ENCODE measurements at places on chromosomes 3 and 15.

DNA sequence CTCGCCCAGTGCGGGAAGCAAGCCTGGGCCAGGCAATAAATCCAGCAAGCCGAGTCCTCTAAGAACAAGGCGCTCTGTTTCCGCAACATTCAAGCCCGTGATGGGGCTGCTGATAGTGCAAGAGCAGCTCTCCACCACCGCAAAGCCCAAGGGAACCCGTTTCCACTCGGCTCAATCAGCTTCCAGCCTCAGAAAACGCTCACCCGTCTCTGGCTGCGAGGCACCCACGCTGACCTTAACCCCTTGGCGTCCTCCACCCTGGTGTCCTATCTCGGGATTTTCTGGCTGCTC is 17.8 kb downstream of the SPATA12 start:
- H3K4me3 ChIP-seq = peak overlapping the region; percentile 55
- peaks cover 7% of the 10 kb centered on the region for H3K4me1 ChIP-seq
- no peak overlapping the region for H3K27ac ChIP-seq
- no peaks in the 10 kb centered on the region for H3K36me3 ChIP-seq
- H3K27me3 ChIP-seq = peaks cover 88% of the 10 kb centered on the region

DNA sequence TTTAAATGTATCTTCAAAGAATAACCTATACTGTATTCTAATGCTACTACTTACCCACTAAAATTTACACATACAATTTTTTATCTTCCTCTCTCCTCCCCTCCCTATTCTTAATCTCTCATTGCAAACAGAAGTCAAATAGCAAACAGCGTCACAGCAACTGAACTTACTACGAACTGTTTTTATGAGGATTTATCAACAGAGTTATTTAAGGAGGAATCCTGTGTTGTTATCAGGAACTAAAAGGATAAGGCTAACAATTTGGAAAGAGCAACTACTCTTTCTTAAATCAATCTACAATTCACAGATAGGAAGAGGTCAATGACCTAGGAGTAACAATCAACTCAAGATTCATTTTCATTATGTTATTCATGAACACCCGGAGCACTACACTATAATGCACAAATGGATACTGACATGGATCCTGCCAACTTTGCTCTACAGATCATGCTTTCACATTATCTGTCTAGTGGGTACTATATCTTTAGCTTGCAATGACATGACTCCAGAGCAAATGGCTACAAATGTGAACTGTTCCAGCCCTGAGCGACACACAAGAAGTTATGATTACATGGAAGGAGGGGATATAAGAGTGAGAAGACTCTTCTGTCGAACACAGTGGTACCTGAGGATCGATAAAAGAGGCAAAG is 984 bp downstream of the FGF7 start:
- DNase-seq = no peak
- peaks cover 4% of the 10 kb centered on the region for H3K27me3 ChIP-seq
- H3K4me1 ChIP-seq = no peaks in the 10 kb centered on the region
- H3K27ac ChIP-seq = no peak overlapping the region
- no peak overlapping the region for H3K4me3 ChIP-seq

DNA sequence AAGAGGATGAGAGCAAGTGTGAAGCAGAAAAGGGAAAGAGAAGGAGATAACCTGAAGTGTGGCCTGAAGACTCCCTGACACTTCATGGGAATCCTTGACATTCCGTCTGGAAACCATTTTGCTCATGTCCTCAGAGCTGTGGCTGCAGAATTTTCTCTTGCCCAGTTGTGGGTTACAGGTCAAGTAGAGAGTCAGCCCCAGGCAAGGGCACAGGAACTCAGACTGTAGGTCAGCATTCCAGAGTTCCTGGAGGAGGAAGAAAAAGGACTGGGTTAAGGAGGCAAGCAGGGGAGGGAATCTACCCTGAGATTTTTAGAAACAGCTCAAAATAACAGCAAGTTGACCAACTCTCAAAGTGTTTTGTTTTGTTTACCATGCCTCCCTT is 4.1 kb upstream of the THSD4 start:
- H3K36me3 ChIP-seq = no peaks in the 10 kb centered on the region
- DNase-seq = no peak
- peaks cover 8% of the 10 kb centered on the region for H3K4me1 ChIP-seq
- H3K4me3 ChIP-seq = no peak overlapping the region
- no peak overlapping the region for H3K27ac ChIP-seq
- H3K27me3 ChIP-seq = peaks cover 29% of the 10 kb centered on the region

- DNase-seq = no peak
- peaks cover 9% of the 10 kb centered on the region for H3K4me1 ChIP-seq
- H3K27me3 ChIP-seq = peaks cover 33% of the 10 kb centered on the region
- no peak overlapping the region for H3K4me3 ChIP-seq
- H3K36me3 ChIP-seq = no peaks in the 10 kb centered on the region
- no peak overlapping the region for H3K27ac ChIP-seq
Measured at GRCh38 chr3:120353463-120353862, 4.3 kb upstream of the LRRC58 start.

GRCh38 chr15:60576044-60576443 is 97.1 kb upstream of the ICE2 start:
- no peaks in the 10 kb centered on the region for H3K27me3 ChIP-seq
- peaks cover 85% of the 10 kb centered on the region for H3K4me1 ChIP-seq
- no peak overlapping the region for H3K27ac ChIP-seq
- peaks cover 33% of the 10 kb centered on the region for H3K36me3 ChIP-seq

DNA sequence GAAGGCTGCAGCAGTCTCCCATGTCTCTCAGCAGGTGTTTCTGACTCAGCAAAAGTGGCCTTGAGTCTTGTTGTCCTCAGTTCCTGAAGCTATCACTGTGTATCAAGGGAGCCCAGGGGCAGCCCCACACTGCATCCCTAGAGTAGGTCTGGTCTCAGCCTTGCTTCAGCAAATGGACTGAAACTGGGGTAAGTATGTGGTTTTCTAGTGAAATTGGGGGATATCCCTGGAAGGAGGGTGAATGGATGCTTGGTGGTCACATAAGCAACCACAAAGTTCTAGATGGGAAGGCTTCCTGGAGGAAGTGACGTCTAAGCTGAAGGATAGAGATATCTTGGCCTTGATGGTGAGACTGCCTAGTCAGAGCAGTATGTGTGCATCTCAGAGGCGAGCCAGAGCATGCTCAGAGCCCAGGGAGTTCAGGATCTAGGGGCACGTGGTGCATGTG is 38.4 kb downstream of the TMEM158 start:
- no peak overlapping the region for H3K27ac ChIP-seq
- peaks cover 58% of the 10 kb centered on the region for H3K27me3 ChIP-seq
- no peaks in the 10 kb centered on the region for H3K36me3 ChIP-seq
- H3K4me3 ChIP-seq = no peak overlapping the region
- peaks cover 22% of the 10 kb centered on the region for H3K4me1 ChIP-seq
- no peak for DNase-seq

DNA sequence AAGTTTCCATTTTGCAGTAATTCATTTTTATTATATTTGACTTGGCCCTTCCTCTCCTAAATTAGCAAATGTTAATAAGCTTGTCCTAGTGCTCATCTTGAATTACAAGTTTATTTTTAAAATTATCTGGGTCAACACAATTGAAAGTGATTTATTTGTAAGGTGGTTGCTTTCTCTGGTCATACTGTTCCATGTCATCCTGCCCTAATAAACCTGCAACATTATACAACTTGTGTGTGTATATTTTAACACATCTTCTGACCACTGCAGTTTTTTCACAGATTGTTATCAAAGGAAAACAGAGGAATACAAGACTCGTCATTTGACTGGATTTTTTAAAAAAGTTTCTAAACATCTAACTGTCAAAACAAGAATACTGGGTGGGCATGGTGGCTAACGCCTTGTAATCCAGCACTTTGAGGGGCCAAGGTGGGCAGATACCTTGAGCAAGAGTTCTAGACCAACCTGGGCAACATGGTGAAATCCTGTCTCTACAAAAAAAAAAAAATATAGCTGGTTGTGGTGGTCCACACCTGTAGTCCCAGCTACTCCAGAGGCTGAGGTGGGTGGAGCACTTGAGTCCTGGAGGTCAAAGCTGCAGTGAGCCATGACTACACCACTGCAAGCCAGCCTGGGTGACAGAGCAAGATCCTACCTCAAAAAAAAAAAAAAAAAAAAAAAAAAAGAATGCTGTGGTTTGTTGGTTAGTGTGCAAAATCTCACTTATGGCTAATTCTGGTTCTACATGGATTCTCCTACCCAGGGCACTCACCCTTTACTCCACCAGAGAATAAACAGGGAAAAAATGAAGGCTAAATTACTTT is 5.0 kb upstream of the LRRFIP2 start:
- peaks cover 12% of the 10 kb centered on the region for H3K36me3 ChIP-seq
- H3K4me1 ChIP-seq = peaks cover 42% of the 10 kb centered on the region
- H3K27ac ChIP-seq = no peak overlapping the region
- DNase-seq = no peak

DNA sequence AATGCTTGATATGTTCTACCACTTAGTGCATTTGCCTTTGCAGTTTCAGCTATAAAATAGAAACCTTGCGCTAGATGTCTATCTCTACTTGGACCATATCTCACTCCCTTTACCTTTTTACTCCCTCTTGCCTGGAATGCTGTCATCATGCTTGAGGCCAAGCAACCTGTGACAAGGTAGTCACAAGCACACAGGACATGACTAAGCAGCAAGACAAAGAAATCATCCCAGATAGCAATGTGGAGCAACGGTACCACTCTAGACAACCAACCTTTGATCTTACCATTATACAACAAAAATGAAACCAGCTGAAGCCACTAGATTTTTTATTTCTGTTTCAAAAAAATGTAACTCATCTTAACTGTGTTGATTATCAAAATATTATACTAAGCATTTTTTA is 50.5 kb upstream of the SPSB4 start:
- peaks cover 7% of the 10 kb centered on the region for H3K27me3 ChIP-seq
- H3K4me3 ChIP-seq = no peak overlapping the region
- H3K27ac ChIP-seq = no peak overlapping the region

DNA sequence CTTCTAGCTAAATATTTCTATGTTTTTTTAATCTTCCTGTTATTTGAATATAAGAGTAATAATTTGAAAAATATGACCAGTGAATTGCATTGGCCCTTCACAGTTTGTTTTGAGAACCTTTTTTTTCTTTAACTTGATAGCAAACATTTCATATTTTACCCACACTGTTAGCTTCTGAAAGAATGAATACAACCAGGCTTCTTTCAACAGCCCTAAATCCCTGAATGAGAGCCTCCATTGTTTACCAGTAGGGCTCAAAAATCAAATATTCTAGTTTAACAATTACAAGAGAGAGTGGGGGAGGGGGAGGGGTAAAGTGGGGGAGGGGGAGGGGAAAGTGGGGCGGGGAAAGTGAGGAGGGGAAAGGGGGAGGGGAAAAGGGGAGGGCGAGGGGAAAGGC is 14.5 kb upstream of the TOP2B start:
- H3K27ac ChIP-seq = no peak overlapping the region
- H3K4me1 ChIP-seq = no peaks in the 10 kb centered on the region
- H3K36me3 ChIP-seq = no peaks in the 10 kb centered on the region

DNA sequence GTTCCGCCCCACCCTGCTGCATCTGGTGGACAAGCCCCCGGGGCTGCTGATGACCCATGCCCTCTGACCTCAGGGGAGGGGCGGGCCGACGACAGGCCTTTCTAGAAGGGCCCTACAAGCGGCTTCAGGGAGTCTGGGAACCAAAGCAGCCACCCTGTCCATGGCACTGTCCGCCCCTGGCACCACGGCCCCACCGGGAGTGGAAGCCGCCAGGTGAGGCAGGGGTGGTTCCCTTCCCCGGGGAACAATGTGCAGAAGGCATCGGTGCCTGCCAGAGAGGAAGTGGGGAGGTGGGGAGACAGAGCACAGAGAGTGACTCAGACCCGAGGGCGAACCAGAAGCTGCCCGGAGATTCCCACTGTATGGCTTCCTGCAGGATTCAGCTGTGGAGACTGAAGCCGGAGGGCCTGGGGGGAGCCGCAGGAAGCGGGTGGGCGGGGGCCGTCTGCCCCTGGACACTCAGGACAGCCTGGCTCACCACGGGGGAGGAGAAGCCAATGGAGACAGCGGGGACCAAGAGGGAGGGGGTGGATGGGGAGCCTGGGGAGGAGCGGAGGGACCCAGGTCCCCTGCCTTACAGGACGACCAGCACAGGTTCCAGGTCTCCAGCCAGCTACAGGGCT is 134.0 kb downstream of the TPRA1 start:
- no peaks in the 10 kb centered on the region for H3K36me3 ChIP-seq
- no peak overlapping the region for H3K4me3 ChIP-seq
- H3K4me1 ChIP-seq = peaks cover 2% of the 10 kb centered on the region
- H3K27me3 ChIP-seq = peaks cover 73% of the 10 kb centered on the region
- DNase-seq = no peak
- H3K27ac ChIP-seq = no peak overlapping the region

- peaks cover 11% of the 10 kb centered on the region for H3K36me3 ChIP-seq
- no peaks in the 10 kb centered on the region for H3K27me3 ChIP-seq
- peak overlapping the region; percentile 82 for H3K4me3 ChIP-seq
- H3K4me1 ChIP-seq = peaks cover 26% of the 10 kb centered on the region
- peak; percentile 67 for DNase-seq
Measured at GRCh38 chr3:48847053-48847503, 596 bp downstream of the PRKAR2A start.

GRCh38 chr15:69751566-69751965 is 298.9 kb downstream of the RPLP1 start:
- H3K27me3 ChIP-seq = peaks cover 44% of the 10 kb centered on the region
- H3K27ac ChIP-seq = no peak overlapping the region
- peaks cover 77% of the 10 kb centered on the region for H3K4me1 ChIP-seq
- H3K36me3 ChIP-seq = peaks cover 34% of the 10 kb centered on the region
- no peak for DNase-seq

DNA sequence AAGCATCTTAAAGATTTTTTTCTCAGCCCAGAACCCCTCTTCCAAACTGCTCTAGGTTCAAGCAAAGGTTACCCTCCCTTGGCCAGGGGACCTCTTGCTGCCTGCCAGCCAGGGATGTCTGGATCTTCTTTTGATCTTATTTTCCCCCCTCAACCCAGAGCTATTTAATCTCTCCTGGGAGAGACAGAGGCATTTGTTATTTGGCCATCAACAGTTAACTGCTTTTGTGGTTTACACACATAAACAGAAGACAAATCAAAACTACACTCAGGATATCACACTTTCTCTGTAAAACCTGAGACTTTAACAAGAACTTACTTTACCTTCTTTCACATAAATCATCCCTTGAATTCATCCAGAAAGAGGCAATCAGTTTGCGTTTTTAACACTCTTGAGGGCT is 272.5 kb downstream of the THSD4 start:
- no peaks in the 10 kb centered on the region for H3K36me3 ChIP-seq
- no peak overlapping the region for H3K27ac ChIP-seq
- peaks cover 22% of the 10 kb centered on the region for H3K27me3 ChIP-seq

DNA sequence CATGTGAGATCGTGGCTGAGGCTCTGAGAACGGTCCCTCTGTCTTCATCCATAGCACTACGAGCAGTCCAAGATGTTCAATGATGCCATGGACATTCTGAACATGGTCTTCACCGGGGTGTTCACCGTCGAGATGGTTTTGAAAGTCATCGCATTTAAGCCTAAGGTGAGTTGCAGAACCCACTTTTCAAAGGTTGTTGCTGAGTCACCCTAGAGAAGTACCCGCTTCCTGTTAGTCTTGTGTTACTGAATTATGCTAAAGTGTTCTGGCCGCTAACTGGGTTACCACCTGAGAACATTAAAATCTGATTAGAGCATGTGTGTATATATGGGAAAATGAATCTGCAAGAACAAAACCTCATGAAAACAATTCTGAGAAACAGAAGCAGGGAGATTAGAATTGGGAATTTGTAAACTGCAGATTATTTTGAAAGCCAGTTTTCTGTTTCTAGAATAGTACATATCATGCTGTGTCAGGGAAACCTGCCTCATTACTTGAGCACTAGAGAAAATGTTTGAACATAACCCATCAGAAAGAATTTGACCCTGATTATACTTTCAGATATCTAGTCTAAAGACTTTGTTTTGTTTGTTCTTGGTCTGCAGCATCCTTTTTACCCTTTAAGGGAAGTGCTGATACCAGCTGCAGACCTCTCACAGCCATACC is 92.6 kb downstream of the CHDH start:
- H3K4me1 ChIP-seq = peaks cover 29% of the 10 kb centered on the region
- no peaks in the 10 kb centered on the region for H3K36me3 ChIP-seq
- peak overlapping the region; percentile 75 for H3K27ac ChIP-seq
- peaks cover 23% of the 10 kb centered on the region for H3K27me3 ChIP-seq
- peak; percentile 38 for DNase-seq
